ENCODE measurements at places on chromosomes 2 and 18.

DNA sequence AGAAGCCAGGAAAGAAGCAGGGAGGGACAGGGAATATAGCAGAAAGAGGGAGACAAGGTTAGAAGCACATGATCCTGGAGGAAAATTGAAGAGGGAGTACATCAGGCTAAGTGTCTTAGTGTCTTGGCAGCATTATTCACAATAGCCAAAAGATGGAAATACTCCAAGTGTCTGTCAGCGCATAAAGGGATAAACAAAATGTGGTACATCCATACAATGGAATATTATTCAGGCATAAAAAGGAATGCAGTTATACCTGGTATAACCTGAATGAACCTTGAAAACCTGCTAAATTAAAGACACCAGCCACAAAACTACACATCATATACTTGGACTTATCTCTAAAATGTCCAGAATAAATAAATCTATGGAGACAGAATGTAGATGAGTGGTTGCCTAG is 219.1 kb upstream of the PID1 start:
- no peak for DNase-seq

DNA sequence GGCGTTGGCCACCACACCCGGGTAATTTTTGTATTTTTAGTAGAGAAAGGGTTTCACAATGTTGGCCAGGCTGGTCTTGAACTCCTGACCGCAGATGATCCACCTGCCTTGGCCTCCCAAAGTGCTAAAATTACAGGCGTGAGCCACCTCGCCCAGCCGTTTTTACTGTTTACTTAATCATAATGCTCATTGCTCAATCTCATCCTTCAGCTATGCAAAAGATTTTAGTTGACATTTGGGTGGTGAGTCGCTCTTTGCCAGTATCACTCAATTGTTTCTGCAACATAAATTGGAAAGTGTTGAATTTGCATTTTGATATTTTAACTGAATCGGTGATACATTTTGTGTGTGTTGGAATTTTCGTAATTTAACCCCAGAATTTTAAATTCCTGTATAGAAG is 7.8 kb upstream of the ZNF532 start:
- no peak for DNase-seq

GRCh38 chr2:79630972-79631557 is 118.2 kb downstream of the CTNNA2 start:
- DNase-seq, result no peak

- DNase-seq, result no peak
These were observed 653.8 kb downstream of the BCL11A start for GRCh38 chr2:59899692-59900091.

DNA sequence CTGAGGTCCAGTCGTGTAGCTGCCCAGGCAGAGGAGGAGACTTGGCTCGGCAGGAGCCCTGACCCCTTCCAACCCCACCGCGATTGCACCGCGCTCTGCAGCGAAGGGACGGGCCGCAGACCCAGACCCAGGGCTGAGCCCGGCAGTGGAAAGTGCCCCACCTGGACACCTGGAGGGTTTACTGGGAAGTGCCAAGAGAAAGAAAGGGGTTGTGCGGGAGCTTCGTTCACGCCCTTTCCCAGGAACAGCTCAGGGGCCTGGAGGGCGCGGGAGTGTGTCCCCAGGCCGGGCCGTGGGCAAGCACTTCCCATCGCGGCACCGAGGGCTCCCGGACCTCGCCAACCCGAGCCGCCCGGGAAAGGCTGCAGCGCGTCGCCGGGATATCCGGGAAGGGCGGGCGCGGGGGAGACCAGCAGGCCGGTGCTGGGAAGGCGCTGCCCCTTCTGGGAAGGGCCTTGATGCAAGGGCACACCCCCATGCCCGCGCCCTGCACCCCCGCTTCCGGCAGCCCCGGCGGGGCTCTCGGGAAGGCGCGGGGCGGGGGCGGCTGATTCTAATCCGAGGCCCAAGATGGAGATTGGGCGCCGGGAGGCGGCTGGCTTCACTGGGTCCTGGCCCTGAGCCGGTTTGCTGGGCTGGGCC is 36.1 kb upstream of the MRPL33 start:
- DNase-seq, result no peak

DNA sequence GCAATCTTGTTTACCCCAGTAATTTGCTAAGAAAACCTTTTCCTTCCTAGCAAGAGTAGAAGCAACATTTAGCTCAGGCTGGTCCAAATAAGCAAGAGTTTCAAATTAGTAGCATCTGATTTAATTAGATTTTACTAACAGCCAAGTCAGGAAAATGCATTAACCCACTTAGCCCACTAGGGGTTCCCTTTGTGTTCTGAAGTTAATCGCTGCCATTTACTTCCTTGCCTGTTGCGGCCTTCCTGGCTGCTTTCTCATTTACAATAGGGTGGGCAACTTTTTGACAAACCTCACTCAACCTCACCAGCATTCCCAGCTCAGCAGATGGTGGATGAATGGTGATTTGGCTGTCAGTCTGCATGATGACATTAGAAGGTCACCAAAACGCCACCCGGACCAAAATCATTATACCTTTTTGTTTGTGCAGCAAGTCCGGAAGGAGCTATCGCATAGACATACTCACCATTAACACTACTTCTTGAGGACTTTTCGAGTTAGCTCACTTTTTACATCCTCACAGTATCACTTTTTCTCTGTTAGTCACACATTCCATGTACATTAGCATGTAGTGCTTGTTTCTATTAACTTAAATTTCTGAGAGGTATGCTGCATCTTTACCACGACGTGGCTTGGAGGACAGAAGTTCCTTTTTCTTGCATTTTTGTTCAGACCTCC is 101.5 kb upstream of the SETBP1 start:
- DNase-seq, result no peak

DNA sequence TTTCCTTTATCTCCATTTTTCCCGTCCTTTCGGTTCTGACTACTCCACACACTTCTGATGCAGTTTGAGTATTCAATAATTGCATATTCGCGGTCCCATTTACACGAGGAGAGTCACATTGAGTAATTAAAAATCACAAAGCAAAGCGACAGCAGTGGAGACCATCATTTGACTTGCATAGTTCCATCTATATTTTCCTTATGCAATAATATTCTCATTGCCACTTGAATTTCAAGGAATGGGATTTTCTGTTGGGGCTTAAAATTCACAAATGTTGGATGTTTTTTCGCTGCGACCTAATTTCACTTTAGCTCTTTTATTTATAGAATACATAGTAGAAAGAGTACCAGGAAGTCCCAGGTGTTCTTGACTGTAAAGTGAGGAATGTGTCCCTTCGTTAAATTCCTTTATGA is 186.8 kb downstream of the ZEB2 start:
- DNase-seq, result no peak

DNA sequence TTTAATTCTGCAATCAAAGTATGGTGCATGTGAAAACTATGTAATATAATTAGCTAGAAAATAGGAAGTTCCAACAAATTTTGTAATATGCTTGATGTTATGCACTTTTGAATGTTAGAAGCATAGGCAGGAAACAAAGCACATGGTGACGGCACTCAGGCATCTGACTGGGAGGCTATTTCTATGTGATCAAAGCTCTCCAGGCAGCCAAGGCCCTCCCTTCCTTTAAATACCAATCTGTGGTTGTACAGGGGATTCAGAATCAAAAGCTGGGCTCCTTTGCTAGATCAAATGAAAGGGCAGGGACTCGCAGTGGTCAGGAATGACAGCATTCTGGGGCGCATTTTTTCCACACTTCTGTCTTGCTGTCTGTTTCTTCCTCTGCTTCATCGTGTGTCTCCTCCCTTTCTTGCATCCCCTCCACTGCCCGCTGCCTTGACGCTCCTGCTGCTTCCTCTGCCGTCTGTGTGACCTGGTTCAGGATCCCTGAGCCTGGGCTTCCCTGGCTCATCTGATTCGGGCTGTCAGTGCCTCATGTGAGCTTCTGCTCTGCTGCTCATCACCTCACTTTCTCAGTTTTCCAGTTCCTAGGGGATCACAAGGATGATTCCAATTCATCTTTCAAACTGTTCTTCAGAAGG is 30.9 kb downstream of the TMEM182 start:
- DNase-seq, result no peak

DNA sequence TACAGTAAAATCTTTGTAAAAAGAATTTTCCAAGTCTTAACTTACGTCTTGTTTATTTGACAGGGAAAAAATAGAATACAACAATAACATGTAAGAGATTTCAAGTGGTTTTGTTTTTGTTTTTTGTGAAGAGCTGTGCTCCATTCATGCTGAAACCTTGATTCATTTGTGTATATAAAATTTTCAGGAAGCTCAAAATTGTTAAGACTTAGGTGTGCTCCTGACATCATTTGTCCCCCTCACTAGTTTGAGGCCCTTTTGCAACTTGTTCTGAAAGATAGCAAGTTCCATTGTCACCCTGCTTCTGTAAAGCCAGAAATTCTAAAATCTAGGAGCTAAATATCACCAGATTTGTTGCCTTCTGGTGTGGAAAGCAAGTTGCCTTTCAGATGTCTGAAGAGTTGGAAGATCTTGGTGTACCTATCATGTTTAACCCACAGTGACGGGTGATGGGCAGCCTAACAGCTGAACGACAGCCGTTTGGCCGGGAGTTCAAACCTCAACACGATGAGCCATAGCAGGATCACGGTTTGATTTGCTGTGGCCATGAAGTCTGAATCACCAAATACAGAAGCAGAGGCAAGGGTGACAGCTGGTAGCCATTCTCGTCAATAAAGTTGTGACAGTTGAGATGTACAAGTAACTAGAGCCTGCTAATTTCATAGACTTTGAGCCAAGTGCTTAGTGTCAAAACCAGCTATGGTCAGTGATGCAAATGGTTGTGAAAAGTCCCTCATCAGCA is 205.5 kb upstream of the SP5 start:
- DNase-seq, result no peak

- DNase-seq, result no peak
These were observed 2.5 kb upstream of the DNAJC10 start for GRCh38 chr2:182713601-182714000.

DNA sequence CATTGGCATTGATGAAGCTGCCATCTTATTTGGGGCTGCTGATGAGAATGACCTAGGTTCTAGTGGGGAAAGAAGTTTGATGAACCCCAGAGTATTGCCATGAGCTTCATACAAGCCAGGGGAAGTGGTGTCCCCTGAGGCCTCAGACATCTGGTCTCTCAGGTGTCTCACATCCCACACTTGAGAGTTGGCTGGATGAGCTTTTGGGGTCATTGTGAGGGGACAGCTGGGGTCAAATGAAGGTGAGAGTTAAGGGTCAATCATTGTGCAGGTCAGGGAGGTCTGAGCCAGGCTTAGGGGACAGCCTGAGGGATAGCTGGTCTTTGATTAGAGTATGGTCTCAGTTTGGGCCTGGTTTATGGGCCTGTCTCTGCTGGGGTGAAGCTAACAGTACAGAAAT is 336.5 kb downstream of the CYP26B1 start:
- no peak for DNase-seq

DNA sequence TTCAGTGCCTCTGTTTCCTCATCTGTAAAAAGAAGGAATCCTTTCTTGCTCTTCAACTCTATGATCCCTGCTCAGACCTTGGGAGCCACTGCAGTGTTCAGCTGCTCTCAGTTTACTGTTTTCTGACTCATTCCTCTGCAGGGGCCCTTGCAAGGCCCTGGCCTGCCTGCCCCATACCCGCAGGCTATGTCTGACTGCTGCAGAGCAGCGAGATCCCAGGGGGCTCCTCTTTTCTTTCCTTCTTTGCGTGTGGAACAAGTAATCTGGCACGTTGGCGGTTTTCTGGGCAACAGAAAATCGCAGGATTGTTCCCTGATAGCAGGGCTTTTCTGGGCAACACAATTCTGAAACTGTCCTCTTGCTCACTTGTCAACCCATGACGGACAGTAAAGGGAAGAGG is 376.0 kb downstream of the DCC start:
- DNase-seq, result no peak

GRCh38 chr2:197131558-197131855 is 179.1 kb downstream of the ANKRD44 start:
- DNase-seq, result no peak

GRCh38 chr2:161237392-161238264 is 70.6 kb upstream of the PSMD14 start:
- DNase-seq, result no peak

DNA sequence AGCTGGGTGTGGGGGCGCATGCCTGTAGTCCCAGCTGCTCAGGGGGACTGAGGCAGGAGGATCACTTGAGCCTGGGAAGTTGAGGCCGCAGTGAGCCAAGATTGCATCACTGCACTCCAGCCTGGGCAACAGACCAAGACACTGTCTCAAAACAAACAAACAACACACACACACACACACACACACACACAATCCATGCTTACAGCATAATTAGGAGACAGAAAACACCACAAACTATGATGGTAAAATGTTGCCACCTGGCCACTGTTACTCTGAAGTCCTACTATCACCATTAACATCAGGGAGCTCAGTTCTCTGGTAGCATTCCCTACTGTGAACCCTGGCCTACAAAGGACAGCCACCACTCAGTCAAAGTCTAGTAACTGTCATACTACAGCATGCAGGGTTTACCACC is 18.3 kb downstream of the DNPEP start:
- no peak for DNase-seq

GRCh38 chr18:52902188-52902587 is 562.2 kb downstream of the DCC start:
- DNase-seq, result no peak

DNA sequence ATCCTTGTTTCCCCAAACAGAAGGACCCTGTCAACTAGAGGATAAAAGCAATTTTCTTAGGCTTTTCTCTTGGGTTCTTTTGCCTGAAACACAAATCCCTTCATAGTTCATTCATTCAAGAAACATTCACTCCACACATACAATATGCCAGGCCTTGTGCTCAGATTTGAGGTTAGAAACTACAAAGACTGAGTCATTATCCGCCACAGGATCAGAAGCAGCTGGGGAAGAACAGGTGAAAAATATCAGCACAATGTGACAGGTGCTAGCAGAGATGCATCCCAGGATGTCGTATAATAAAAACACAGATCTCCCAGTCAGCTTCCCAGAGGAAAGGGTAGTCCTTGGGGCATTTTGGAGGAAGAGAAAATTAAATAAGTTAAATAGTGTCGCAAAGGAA is 172.4 kb downstream of the LRATD1 start:
- no peak for DNase-seq

DNA sequence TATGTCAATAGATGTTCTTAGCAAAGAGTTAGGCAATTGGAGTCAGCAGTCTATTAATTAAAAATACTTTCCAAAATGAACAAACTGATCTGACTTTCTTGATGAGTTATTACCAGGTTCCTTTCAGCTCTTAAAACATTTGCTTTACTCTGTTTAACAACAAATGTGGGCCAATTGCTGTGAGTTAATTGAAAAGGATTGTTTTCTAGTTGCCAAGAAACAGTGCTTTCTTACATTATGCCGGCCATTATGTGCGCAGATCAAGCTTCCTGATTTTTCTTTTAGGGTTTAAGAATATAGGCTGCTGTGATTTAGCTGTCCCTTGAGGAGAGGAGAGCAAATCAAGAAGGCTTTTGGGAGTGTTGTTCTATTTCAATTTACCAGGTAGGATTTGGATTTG is 50.5 kb upstream of the ITPRID2 start:
- DNase-seq, result no peak

- DNase-seq, result no peak
These were observed 78.3 kb downstream of the TAF4B start for GRCh38 chr18:26304511-26304910.

DNA sequence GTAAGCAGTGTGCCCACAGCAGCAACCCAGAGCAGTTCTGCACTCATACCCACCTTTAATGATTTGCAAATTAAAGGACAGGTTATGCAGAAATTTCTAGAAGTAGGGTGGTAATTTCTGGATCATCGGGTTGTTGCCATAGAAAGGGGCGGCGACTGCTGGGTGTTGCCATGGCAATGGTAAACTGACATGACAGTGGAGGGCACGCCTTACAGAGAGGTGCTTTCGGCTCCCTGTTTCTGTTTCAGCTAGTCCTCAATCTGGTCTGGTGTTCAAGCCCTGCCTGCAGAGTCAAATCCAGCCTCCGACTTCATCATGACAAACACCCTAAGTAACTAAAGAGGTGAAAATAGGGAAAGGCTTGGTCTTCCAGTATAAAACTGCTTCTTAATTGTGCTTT is 667.7 kb downstream of the SOCS6 start:
- DNase-seq, result no peak
